Stimulated activated CD8-positive, alpha-beta memory T cell treated with anti-CD3 and anti-CD28 coated beads, Interleukin-4, amount 100 ng/mL, for 1 hour (primary cell): ENCODE measurements at places on chromosomes 7 and 10.

DNA sequence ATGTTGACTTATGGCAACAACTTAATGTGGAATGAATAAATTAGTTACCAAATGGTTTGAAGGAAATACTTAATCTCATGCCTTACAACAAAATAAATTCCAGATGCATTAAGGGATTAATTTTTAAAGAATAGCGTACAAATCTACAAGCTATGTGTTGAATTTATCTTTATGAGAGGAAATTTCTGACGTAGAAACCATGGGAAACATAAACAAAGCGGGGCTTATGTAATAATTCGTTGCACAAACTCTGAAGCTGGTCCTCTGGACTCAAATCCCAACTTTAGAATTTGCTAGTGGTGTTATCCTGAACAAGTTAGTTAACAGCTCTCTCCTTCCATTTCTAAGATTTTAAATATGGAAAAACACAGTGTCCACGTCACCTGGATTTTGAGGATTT lies 137.4 kb upstream of the CALCR start:
- DNase-seq: no peak

DNA sequence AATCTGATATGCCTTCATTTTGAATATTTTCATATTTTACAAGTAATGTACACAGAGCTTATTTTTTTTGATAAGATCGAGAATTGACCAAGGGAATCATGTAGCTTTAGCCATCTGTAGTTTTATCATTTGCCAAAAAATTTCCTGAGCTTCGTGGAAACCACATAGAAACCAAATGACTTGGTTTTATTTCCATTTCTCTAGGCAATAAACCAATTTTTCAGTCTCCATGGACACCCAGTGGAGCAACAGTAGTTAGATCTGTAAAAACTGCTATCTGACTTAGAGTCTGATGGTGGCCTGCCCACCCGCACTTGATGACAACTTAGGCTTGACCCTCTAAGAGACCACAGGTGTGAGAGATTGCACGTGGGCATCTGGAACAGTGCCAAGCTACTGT lies 127.8 kb upstream of the CDK6 start:
- no peak for DNase-seq

- DNase-seq: no peak
These were observed 790.7 kb upstream of the COBL start for GRCh38 chr7:52107355-52107754.

DNA sequence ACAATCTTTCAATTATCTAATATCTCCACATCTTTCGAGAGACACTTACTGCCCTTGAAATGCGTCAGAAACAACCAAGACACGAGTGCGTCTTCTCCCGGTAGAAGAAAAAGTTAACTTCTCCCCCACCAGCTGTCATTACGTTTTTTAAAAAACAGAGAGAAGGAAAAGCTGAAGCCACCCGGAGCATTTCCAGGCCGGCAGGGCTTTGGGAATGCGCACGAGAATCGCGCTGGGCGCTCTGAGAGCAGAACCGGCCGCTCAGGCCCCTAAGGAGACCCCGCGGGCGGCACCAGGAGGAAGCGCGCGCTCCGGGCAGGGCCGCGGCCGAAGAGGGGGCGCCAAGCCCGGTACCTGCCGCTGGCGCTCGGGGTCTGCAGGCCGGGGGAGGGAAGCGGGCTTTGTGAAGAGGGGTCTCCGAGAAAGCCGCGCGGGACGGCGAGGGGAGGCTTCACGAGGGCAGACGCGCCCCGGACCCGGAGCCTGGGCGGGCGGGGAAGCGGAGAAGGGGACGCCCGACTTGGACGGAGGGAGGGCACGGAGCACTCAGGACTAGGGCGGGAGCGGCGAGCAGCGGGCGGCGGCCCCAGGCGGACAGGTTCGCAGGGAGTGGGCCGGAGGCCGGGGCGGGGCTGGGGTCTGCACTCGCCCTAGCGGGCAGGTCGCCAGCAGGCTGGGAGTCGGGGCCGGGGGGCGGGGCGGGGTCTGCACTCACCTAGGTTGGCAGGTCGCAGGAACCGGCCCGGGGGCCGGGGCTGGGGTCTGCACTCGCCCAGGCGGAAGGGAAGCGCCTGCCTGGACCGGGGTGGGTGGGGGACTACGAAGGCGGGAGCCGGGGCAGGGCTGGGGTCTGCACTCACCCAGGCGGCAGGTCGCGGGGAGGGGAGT lies 932 bp downstream of the ESYT2 start:
- DNase-seq: no peak

GRCh38 chr10:59339351-59339750 lies 23.0 kb downstream of the FAM13C start:
- no peak for DNase-seq

GRCh38 chr7:121714559-121715303 lies 158.2 kb upstream of the PTPRZ1 start:
- DNase-seq: no peak

DNA sequence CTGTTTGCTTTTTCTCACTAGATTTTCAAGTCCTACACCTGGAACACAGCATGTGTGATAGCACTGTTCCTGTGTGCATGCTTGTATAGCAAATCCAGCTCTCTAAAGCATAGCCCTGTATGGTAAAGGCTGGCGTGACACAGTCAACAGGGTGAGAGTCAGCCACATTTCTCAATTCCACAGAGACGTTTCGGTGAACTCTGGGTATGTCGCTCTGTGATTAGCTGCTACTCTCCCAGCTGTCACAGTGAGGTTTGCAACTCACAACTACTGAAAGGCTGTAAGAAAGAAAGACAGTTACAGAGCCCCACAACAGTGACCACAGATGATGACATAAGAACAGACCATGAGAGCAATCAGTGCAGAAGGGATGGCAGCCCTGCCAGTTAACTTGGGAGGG lies 170.6 kb upstream of the IMMP2L start:
- no peak for DNase-seq

DNA sequence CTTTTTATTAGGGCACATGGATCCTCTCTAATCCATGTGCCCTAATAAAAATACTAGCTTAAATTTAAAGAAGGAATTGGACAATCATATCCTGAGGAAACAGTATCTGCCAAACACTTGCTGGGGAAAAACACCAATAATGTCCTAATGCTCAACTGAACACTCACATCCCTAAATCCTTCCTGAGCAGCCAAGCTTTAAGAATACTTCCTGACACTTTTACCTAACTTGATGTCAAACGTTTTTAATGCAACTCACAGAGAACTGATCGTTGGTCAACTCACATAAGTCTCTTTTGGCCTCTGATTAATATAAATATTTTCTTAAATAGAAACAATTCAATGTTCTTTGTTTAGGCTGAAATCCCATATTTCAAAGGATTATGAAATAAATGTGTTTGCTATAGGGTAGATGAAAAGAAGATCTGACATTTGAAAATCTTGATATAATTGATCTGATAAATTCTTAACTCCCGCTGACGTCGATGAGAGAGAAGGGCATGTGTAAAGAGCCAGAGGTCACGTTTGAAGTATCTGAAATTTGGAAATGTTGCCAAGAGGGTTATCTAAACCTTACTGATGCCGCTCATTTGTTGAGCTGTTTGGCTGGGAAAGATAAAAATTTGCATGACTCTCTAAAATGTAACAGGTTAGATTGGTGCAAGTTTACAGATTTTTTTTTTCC lies 122.8 kb upstream of the RHOBTB1 start:
- no peak for DNase-seq

GRCh38 chr10:51667678-51668335 lies 31.6 kb downstream of the CSTF2T start:
- DNase-seq: no peak

DNA sequence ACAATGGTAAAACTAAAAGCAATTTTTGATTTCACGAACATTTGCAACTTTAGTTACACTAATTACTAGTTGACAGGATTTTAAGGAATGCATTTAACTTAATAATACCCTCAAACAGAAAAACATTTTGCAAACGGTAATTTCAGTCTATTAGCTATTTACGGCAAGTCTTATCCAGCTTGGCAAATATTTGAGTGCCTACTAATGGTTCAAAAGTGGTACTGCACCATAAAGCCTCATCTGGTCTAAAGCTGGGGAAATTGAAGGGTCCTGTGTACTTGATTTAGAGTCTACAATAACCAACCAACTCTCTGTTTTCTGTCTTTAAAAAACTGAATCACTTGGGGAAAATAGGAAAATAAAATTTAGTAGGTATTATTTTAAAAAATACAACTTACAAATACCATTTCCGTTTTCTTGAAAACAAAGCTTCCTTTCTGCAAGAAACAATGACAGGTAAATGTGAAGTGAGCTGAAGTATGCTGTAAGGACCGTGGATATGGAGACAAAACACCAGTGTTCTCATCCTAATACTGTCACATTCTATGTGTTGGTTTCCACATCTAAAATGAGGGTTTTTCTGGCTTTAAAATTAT lies 142.3 kb downstream of the VPS50 start:
- DNase-seq: no peak

DNA sequence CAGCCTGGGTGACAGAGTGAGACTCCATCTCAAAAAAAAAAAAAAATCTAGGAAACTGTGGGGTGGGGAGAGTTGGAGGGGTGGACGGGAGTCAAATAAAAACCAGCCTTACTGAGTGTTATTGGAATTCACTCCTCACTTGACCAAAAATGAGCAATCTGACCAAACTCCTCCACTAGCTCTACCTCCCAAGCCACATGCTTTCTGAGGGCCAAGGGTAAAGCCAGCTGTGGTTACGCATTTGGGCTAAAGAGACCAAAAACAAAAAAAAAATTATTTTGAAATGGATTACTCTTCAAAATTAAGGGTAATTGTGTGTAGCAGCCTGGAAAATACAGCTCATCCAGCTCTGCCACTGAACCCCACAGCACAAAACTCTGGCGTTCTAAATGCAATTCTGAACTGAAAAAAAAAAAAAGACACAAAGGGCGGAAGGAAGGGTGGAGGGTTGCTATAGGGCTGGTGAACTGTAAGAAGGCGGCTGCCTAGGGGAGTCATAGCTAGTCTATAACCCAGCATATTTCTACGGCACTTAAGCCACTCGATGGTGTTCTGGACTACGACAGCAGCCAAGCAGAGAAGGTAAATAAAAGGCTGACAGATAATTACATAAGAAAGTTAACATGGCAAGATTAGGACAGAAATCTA lies 7.8 kb downstream of the ELMO1 start:
- DNase-seq: no peak

DNA sequence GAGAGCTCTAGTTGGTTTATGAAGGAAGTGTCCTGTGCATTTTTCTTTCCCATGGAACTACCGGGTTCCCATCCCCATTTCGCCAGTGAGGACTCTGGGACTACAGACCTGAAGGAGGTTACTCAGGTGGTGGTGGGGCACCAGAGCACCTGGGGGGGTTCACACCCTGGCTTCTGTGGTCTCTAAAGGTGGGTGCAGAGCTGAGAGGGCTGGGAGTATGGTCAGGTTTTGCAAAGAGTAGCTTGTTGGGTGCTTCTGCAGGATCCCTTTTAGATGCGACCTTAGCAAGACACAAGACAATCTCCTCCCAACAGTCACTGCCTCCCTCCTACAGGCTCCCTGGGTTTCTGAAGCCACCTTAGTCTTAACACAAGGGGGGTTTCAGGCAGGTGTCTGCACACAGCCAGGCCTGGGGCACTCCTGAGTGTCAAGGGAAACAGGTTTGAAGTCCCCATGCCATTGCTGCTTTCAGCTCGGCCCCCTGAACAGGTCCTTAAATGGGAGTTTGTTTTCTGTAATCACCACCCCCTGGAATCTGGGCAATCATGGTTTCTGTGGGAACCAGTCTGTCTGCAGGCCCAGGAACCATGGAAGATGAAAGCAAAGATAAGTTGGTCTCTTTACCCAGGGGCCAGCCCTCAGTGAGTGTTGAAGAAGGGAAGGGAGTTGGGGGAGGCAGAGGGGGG lies 9.9 kb upstream of the CXCL12 start:
- DNase-seq: no peak

- no peak for DNase-seq
These were observed 274.4 kb upstream of the SEMA3A start for GRCh38 chr7:84469034-84469433.

GRCh38 chr10:70432561-70433263 lies 8.8 kb downstream of the NODAL start:
- no peak for DNase-seq

DNA sequence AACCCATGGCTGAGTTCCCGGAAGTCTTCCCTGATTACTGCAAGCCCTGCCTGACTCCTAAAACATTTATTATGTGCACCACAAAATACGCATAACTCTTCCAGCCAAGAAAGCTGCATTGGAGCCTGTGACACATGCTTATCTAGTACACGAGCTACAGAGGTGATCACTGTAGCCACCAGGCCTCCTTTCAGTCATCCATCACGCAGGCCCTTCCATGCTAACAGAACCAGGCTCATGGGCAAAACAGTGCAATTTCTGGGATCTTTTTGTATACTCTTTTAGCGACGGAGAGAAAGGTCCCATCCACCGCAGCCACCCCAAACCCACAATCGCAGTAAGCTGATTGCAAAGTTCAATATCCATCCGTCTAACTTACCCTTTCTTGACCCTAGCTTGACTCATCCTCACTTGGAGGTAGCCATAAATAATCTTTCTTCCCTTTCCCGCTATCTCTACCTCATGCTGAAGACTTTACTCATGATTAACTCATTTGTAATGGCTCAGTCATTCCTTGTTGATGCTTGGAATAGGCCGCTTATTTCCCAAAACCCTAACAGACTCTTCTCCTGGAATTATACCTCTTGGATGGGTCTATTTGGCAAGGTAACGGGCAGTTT lies 1203.5 kb downstream of the TYW1 start:
- no peak for DNase-seq

DNA sequence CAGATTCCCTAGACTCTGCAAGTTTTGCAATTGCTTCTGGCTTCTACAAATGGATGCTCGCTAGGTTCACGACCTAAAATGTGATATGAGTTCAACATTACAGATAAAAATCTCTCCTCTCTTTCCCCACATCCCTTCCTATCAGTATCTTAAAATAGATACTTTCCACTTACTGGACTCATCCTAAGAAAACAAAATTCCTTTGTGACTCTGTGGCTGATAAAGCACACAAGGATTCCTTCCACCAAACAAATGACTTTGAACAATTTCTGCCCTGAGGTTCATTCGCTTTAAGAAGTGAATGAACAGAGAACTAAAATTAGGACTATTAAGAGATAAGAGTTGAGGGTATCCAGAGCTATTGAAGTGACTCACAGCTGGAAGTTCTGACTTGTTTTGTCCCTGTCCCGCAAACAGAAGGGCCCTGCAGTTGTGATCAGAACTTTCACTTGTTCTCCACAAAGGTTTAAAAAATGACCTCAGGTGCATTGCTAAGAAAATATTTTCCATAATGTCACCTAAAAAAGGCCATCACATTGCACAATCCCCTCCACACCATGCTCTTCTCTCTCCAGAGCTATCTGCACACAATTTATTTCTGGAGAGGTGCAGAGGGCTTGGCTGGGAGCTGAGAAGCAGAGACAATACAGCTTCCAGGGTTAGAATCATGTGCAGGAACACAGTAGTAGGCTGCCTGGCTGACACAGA lies 96.1 kb downstream of the PIP4K2A start:
- DNase-seq: no peak

DNA sequence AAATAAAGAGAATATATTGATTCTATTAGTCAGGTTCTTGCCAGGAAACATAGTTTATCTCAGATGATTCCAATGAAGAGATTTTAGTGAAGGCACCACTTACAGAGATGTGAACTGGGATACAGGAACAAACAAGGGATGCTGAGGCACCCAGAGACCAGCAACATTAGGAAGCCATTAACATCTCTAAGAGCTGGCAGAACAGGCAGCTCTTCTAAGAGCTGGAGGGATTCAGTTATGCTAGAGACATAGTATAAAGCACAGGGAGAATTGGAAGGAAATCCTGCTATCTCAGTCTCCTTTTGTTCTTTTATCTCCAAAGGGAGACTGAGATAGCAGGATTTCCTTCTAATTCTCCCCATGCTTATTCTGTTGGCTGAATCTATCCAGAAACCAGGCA lies 22.0 kb downstream of the OR6B1 start:
- DNase-seq: no peak

GRCh38 chr10:111275091-111275490 lies 198.3 kb downstream of the ADRA2A start:
- no peak for DNase-seq
